ENCODE measurements at places on chromosomes 3 and 15. TPM values are rescaled to one million over a fixed set of nuclear protein-coding genes. Genes with fewer than 3 reads are reported as not detected.

DNA sequence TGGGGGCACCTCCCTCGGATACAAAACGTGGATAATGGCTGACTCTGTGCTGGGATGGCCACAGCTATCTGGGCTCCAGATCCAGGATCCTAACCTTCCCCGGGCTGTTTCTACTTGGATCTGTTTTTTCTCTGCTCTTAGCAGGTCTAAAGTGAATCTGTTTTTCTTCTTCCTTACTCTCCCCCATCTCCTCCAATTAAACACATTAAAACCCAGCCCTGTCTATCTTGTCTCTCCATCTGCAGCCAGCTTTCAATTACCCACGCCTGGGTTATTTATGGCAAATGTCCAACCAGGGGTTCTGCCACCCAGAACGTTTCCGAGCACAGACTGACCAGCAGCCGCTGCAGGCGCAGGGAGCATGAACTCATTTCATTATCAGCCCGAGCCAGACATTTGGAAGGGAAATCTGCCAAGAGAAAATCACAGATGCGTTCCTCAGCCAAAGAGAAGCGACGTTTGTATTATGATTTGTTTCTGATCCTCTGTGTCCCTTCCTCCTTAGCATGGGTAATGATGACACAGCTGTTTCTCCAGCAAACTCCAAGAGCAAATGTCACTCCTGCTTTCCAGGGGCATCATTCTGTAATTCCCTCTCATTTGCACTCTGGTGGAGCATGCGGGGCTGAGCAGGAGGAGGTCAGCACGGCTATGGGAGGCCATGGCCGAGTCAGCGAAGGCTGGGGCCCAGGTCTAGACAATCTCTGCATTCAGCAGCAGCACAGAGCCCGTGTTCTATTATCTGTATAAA, 42.0 kb downstream of the UMPS start:
- no peak for DNase-seq

Gene PROS1
- 65.4 TPM for total RNA-seq

GRCh38 chr15:101536166-101536874, 46.8 kb upstream of the PCSK6 start:
- no peak for DNase-seq

Gene PLA2G4D
- total RNA-seq: not detected

Gene SAMD7
- total RNA-seq: under 0.01 TPM

- no peak for DNase-seq
These were observed 147.5 kb downstream of the NTRK3 start for GRCh38 chr15:88108991-88109390.

Gene ADGRG7
- total RNA-seq: not detected

Gene CCR8
- total RNA-seq: not detected

DNA sequence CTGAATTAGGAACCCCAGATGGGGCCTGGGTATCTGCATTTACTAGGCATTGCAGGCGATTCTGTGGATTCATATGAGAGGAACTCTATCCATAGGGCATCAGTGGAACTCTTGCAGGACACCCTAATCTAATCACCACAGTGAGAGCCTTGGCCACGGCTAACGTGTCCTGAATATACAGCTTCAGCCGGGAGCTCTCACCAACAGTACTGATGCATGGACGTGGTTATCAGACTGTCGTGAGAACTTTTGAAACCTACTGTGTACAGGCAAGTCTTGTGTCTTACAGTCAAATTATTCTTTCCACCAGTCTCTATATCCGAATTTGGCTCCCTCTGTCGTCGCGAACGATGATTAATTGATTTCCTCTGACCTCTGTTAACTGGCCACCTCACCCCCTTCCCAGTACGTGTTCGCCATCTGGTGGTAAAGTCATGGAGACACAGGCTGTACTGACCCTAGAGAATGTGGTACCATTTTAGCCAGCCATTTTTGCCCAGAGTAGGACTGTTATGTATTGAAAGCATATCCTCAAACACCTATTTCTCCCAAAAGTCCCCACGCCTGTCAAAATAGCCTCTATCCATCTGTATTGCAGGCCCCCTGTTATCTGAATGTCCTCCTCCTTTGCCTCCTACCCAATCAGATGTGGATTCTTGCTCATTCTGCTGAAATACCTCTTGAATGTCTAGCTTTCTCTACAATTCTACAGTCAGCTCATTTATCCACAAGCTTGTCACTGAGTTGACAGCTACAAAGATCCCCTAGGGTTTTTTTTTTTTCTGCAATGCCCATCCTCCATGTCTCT, 39.7 kb downstream of the GLDN start:
- peak; percentile 21 for DNase-seq

GRCh38 chr3:52444860-52445793, at the start of gene SEMA3G:
SEMA3G (minus strand) TSS chr3:52445103; CDS start chr3:52445027, 76 bp downstream.
- DNase-seq: peak; percentile 83

- DNase-seq: no peak
These were observed 41.8 kb upstream of the ST6GAL1 start for GRCh38 chr3:186888569-186888968.

Gene PDZRN3
- 36.0 TPM for total RNA-seq

DNA sequence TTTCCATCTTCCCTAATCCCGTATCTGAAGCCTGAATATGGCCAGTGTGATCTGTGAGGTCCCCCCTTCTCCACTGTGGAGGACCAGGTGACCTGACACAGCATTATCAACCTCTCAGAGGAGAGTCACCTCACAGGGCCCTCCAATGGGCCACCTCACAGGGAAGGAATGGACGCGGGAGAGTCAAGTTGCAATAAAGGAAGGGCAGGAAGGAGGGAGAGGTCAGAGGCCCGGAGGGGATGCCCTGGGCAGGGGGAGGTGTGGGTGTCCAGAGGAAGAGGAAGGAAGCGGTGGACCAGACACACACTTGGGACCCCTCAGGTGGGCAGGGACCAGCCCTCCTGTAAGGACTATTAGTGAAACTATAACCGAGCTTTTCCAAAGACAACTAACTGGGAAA, 14.6 kb upstream of the LRRC15 start:
- no peak for DNase-seq

Gene MYZAP
- 12.1 TPM for total RNA-seq

Gene RBMS3
- total RNA-seq: 48.4 TPM

Gene OXTR
- total RNA-seq: 250 TPM

DNA sequence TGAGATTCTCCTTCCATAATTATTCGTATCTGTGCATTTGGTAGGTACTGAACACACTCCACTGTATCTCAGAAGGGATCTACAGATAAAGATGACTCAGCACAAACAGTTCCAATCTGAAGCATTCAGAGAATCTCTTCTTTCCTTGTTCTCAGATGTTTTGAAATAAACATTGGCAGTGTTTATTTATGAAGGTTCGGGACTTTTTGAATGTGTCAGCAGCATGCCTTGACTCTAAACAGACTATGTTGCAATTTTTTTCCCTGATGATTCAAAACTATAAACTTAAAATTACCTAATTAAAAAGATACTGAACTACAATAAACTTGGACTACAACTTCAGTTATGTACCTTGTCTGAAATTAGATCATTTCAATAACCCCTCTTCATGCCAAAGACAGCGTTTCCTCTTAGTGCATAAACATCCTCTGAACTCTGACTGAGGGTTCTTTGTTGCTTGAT, 612.9 kb upstream of the TBL1XR1 start:
- DNase-seq: no peak

GRCh38 chr15:39202641-39203040, 378.2 kb upstream of the THBS1 start:
- no peak for DNase-seq

- no peak for DNase-seq
These were observed 201.0 kb upstream of the FEZF2 start for GRCh38 chr3:62574266-62574898.

DNA sequence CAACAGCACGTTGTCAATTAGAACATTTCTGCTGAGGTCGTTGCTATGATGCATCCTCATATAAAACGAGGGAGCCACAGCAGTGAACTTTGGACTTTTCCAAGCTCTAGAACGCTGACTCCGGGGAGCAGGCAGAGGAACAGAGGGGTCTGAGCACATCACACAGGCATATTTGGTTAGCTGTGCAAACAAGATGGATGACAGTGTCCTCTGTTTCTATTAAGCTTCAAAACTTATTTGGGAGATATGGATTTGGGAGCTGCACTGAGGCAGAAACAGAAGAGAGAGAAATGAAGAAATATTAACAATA, 278.0 kb upstream of the TBL1XR1 start:
- DNase-seq: no peak

GRCh38 chr15:87777054-87777561, 479.4 kb downstream of the NTRK3 start:
- DNase-seq: no peak

DNA sequence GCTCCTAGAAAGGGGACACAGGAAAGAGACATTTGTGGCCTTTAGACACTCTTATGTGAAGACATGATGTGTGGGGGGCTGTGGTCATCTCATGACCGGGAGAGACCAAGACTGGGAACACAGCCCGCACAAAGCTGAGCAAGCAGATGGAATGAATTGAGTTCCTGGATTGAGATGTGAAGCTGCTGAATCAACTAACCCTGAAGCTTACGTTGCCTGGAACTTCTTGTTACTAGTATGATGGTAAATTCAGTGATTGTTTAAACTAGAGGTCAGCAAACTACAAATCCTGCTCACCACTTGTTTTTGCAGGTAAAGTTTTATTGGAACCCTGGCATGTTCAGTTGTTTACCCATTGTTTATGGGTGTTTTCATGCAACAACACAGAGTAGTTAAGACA, 83.4 kb upstream of the BHLHE40 start:
- DNase-seq: no peak

- no peak for DNase-seq
These were observed 12.3 kb downstream of the ETFA start for GRCh38 chr15:76298986-76299385.

DNA sequence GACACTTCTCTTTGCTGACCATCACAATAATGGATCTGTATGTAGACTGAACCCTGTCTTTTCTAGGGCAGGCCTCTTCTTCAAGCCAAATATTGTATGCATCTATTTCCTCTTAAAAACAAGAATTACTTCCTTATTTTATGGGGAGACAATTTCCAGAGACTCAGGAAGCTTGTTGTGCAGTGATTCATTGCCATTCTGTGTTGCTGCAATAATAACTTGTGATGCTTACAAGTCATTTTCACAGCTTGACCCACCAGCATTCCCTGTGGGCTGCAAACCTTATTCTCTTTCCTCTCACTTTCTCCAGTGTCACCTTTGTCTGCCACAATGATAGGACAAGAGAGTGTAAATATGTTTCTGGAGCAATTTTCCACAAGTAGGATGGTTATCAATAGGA, 276.7 kb upstream of the SGO1 start:
- DNase-seq: no peak

Gene INSYN1
- total RNA-seq: 2.0 TPM

GRCh38 chr15:66430627-66431255, 44.0 kb downstream of the MAP2K1 start:
- no peak for DNase-seq

Gene PLCH1
- total RNA-seq: 2.0 TPM

GRCh38 chr15:68276668-68277067, 877 bp upstream of the FEM1B start:
- no peak for DNase-seq

GRCh38 chr3:56314842-56315241, 153.4 kb downstream of the ERC2 start:
- DNase-seq: peak; percentile 52

- DNase-seq: no peak
These were observed 523.2 kb upstream of the NAALADL2 start for GRCh38 chr3:174335910-174336309.

DNA sequence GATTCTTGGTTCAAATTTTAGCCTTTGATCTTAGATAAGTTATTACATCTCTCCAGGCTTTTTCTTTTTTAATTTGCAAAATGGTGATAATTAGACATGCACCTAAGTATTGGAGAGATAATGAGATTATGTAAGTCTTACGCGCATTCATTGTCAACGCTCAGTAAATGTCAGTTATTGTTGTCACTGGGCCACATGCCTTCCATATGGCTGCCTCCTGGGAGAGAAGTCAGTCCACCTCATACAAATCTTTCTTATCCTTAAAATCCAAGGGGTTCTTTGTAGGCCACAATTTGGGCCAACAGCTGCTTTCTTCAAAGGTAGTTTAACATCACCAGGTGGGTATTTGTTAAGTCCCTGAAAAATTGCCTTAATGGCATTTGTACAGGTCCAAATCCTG, 25.5 kb upstream of the PTPRG start:
- DNase-seq: no peak

DNA sequence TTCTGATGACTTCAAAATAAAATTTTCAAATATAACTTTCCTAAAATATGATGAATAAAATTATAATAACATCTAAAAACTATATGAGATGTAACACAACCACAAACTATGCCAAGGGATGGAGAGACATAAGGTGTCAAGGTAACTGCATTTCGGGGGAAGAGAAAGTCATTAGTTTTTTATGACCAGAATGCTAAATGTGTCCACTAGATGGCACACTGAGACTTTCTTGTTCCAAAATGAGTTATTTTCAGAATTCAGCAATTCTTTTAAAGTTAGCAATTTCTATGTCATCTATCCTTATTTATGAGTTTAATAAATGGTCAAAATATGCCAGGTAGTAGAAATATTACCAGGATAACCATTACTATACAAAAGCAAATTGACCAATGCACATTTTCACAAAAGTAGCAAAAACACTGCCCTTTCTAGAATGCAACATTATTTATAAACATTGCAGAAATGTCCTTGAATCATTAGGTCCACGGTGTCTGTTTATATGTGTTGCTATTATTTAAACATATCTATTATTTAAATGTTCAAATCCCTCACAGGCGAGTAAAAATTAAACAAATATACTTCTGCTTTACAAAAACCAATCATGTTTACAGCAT, 374.2 kb downstream of the PLCL2 start:
- no peak for DNase-seq

DNA sequence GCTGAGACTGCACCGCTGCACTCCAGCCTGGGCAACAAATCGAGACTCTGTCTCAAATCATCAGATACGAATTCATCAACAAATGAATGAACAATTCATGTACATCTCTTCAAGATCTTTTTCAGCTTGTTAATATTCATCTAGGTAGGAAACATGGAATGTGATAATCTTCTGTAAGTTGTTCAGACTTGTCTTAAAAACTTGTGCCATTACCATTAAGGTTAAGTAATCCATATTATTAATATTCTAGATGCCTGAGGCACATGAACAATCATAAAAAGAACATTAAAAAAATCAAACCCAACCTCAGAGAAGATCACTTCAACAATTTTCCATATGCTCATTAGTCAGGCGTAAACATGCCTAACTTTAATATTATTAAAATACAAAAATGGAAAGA, 36.2 kb downstream of the CHSY1 start:
- no peak for DNase-seq

GRCh38 chr15:51696566-51696965, 15.3 kb downstream of the SCG3 start:
- no peak for DNase-seq

Gene TNNC1
- total RNA-seq: 4.2 TPM

- peak; percentile 43 for DNase-seq
These were observed 11.8 kb upstream of the PP2D1 start for GRCh38 chr3:20023623-20024405.

GRCh38 chr3:133865136-133865855, 30.4 kb downstream of the RAB6B start:
- no peak for DNase-seq
